ENCODE measurements at places on chromosomes 2 and 18. TPM values are rescaled to one million over a fixed set of nuclear protein-coding genes. Genes with fewer than 3 reads are reported as not detected.

Gene ANKRD53
- not detected for total RNA-seq

Gene SRD5A2
- total RNA-seq, result not detected

Gene TUBA4B
- total RNA-seq, result not detected

Gene MARS2
- total RNA-seq, result 23.1 TPM

Gene GKN1
- total RNA-seq, result not detected

Gene TBR1
- total RNA-seq, result not detected

Gene HJURP
- total RNA-seq, result 41.5 TPM

Gene HOXD12
- total RNA-seq, result not detected

Gene RELCH
- total RNA-seq, result 30.6 TPM

Gene DIPK1C
- total RNA-seq, result not detected

Gene C2orf15
- total RNA-seq, result 0.26 TPM

Gene SNED1
- total RNA-seq, result 1.9 TPM

Gene ANAPC1
- 129 TPM for total RNA-seq

Gene TMEM182
- total RNA-seq, result 4.0 TPM

Gene ARHGEF33
- 0.09 TPM for total RNA-seq

Gene HOXD10
- not detected for total RNA-seq

Gene OTOS
- total RNA-seq, result not detected

Gene IL1B
- total RNA-seq, result 0.33 TPM

Gene CTIF
- 9.5 TPM for total RNA-seq

Gene CGREF1
- total RNA-seq, result 15.1 TPM

Gene NFATC1
- 105 TPM for total RNA-seq
